Mammary epithelial cell (primary cell): ENCODE measurements at places on chromosomes 7 and 10.

GRCh38 chr7:1241258-1241602, 8.6 kb downstream of the UNCX start:
- no peak for DNase-seq

DNA sequence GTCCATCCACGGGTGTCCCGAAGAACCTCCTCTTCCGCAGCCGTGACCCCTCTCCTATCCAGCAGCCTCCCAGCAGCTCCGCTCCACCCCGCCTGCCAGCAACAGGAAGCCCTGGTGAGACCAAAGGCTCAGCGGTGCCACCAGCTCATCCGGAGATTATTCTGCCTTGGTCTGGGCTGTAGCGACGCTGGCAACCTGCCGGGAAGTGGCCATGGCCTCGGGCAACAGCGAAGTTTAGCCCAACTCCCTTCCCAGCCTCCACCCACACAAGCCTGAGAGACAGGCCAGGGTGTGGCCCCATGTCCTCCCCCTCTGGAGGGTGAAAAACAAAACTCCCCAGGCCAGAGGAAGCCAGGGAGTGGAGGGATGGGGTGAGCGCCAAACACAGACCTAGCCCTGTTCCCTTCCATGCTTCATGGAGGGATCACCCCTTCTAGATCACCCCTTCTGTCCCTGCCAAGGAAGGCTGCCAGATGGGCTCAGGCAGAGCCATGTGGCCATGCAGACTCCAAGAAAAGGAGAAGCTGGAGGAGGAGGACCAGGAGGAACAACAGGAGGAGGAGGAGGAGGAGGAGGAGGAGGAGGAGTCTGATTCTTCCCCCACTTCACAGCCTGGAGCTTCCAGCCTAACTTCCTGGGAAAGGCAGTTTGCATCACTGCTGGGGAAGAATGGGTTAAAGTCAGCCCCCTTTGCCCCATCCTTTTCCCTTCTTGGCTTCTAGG, 918 bp downstream of the CALHM2 start:
- DNase-seq = peak; percentile 61

GRCh38 chr10:101631821-101632475, 43.8 kb downstream of the DPCD start:
- no peak for DNase-seq

DNA sequence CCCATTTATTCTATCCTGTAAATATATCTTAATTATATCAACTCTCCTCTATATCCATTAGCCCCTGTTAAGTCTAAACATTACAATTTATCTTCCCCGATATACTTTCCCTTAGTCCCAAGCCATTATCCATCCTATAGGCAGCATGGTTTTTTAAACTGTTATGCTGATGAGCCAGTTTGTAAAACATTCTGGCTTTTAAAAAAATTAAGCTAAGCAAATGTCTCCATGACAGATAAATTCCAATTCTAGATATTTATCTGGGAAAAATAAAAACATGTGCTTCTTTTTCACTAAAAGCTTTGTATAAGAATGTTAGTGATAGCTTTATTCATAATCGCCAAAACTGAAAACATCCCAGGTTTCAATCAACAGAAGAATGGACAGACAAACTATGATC, 183.2 kb upstream of the GNAI1 start:
- DNase-seq = no peak

DNA sequence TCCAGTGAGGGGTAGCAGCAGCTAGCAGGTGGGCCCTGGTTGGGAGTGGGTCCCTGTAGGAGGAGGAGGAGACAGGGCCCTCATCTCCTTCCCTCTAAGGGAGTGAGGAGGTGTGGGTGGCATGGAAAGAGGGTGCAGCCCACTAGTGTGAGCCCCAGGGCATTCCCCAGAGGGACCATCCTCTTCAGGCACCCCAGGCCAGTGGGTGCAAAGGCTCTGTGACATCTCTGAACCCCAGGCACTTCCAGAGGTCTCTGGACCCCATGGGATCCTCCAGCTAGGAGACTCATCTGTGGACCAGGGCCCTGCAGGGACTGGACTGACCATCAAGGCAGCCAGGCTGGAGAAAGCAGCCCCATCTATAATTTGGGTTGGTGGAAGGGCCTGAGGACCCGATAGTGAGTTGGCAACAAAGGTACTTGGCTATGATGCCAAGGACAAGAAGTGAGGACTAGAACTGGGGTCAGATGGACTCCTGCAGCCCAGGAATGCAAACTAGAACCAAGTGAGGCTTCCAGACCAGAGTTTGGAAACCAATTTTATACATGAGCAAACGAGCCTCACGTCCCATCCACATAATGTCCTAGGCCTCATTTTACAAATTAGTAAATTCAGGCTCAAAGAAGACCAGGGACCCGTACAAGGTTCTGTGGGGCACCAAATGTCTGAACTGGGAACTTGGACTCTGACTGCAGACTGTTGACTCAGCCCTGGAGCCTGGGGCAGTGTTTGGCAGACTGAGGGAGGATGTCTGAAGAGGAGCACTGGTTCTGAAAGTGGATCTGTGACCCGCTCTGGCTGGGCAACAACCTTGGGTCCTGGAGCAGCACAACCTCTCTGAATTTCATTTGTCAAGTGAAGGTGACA, 1.4 kb upstream of the VSTM4 start:
- DNase-seq = no peak

DNA sequence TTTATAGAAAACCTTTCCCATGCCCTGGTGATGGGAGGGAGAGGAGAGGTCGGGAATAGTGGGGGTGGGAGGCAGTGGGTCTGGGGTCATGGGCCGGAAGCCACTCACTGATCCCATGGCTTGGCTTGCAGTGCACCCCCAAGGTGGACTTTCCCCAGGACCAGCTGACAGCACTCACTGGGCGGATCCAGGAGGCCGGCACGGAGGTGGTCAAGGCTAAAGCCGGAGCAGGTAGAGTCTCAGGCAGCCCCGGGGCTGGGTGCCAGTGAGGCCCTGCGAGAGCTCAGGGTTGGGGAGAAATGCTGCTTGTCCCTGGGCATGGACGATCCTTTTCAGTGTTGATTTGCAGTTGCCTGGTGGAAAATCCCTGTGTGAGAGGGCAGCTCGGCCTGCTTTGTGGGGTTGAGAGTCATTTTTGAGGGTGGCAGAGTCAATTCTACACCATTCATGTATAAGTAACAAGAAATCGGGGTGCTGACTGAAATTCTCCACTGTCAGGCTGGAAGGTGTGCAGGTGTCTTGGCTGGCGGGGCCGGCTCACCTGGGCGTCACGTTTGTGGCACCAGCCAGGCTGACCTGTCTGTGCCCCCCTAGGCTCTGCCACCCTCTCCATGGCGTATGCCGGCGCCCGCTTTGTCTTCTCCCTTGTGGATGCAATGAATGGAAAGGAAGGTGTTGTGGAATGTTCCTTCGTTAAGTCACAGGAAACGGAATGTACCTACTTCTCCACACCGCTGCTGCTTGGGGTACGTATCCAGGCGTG, 16.5 kb downstream of the MDH2 start:
- DNase-seq = no peak
